ENCODE measurements at places on chromosomes 2 and 18.

DNA sequence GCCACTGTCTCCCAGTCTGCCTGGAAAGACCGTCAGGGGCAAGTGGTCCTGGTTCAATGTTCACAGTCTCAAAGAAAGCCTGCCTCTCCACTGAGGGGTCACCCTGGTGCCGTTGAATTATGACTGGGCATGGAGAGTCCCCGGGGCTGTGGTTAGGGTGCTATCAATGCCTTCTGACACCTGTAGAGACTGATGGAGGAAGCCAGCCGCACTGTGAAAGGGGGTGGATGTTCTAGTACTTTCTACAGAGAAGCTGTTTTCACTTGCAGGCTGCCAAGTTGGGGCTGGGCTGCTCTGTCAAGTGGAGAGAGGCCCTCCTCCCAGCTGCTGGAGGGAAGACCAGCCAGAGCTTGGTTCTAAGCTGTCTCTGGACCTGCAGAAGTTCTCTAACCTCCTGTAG lies 80.5 kb downstream of the BCL2L11 start:
- H3K27ac ChIP-seq: no peak overlapping the region
- no peak overlapping the region for H3K4me3 ChIP-seq
- H3K36me3 ChIP-seq: no peaks in the 10 kb centered on the region
- H3K4me1 ChIP-seq: no peaks in the 10 kb centered on the region
- DNase-seq: peak; percentile 84
- H3K27me3 ChIP-seq: no peaks in the 10 kb centered on the region

GRCh38 chr2:96485350-96485749 lies 19.8 kb downstream of the NEURL3 start:
- no peaks in the 10 kb centered on the region for H3K27me3 ChIP-seq
- H3K4me3 ChIP-seq: peak overlapping the region; percentile 53
- peaks cover 8% of the 10 kb centered on the region for H3K4me1 ChIP-seq
- peak overlapping the region; percentile 82 for H3K27ac ChIP-seq

- H3K36me3 ChIP-seq: no peaks in the 10 kb centered on the region
- H3K4me1 ChIP-seq: no peaks in the 10 kb centered on the region
- no peak for DNase-seq
- no peak overlapping the region for H3K4me3 ChIP-seq
Measured at GRCh38 chr2:25692143-25692542, 18.8 kb upstream of the DTNB start.

DNA sequence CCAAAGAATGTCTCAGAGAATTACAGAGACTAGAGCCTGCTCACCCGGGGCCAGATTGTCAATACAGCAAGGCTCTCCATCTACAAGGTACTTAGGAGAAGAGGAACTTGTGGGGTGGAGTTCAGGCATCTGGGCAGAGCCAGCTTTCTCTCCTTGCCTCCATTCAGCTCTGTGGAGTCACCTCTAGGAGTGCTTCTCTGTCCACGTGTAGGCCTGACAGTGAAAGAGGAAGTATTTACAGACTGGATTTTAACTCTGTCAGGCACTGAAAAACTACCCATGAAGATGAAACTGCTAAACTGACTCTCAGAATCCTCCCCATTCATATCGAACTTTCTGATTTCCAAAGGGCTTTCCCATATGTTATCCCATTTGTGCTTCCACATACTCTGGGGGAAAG lies 315.6 kb downstream of the SETBP1 start:
- no peak overlapping the region for H3K4me3 ChIP-seq
- no peaks in the 10 kb centered on the region for H3K4me1 ChIP-seq

DNA sequence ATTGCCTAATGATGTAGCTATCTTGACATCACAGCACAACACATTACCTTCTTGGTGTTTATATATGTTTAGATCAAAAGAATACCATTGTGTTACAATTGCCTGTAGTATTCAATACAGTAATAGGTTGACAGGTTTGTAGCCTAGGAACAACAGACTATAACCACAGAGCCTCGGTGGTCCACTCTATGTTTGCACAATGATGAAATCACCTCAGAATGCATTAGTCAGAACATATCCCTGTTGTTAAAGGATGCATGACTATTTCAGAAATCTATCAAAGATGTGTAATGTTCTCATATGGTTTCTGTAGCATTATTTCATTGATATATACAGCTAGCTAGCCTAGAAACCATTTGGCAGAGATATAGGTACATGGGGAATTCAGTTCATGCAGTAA lies 8.9 kb downstream of the METTL5 start:
- no peaks in the 10 kb centered on the region for H3K36me3 ChIP-seq
- DNase-seq: no peak
- no peak overlapping the region for H3K27ac ChIP-seq
- H3K27me3 ChIP-seq: no peaks in the 10 kb centered on the region
- no peaks in the 10 kb centered on the region for H3K4me1 ChIP-seq

DNA sequence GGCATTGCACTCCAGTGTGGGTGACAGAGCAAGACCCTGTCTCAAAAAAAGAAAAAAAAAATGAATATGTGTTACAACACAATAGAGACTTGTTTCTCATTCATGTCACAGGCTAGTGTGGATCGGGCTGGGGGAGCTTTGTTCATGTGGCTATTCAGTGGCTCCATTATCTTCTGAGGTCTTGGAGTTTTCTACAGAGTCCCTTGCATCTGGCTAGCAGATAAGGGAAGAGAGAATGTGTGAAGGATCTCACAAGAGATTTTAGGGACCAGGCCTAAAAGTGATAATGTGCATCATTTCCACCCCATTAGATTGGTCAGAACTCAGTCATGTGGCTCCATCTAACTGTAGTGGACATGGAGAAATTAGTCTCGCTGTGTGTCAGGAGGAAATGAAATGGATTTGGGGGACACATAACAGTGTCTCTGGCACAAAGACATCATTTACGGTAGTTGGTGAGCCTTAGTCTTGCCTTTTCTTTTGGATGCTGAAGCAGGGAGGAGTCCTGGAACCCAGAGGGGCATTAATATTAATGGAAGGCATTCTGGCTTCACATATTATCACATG lies 32.4 kb upstream of the CASP10 start:
- no peak for DNase-seq
- H3K27me3 ChIP-seq: no peaks in the 10 kb centered on the region
- peaks cover 60% of the 10 kb centered on the region for H3K36me3 ChIP-seq
- peaks cover 25% of the 10 kb centered on the region for H3K4me1 ChIP-seq

GRCh38 chr2:167135706-167136105 lies 247.4 kb downstream of the XIRP2 start:
- no peaks in the 10 kb centered on the region for H3K27me3 ChIP-seq
- no peak overlapping the region for H3K27ac ChIP-seq
- H3K36me3 ChIP-seq: no peaks in the 10 kb centered on the region
- H3K4me1 ChIP-seq: no peaks in the 10 kb centered on the region

- H3K36me3 ChIP-seq: no peaks in the 10 kb centered on the region
- no peak for DNase-seq
- H3K27me3 ChIP-seq: no peaks in the 10 kb centered on the region
- no peak overlapping the region for H3K27ac ChIP-seq
Measured at GRCh38 chr2:130261970-130262760, 63.9 kb upstream of the TUBA3E start.

GRCh38 chr2:25832897-25833296 lies 45.4 kb downstream of the ASXL2 start:
- DNase-seq: no peak
- no peak overlapping the region for H3K4me3 ChIP-seq
- no peaks in the 10 kb centered on the region for H3K27me3 ChIP-seq
- peaks cover 16% of the 10 kb centered on the region for H3K4me1 ChIP-seq
- H3K27ac ChIP-seq: no peak overlapping the region

DNA sequence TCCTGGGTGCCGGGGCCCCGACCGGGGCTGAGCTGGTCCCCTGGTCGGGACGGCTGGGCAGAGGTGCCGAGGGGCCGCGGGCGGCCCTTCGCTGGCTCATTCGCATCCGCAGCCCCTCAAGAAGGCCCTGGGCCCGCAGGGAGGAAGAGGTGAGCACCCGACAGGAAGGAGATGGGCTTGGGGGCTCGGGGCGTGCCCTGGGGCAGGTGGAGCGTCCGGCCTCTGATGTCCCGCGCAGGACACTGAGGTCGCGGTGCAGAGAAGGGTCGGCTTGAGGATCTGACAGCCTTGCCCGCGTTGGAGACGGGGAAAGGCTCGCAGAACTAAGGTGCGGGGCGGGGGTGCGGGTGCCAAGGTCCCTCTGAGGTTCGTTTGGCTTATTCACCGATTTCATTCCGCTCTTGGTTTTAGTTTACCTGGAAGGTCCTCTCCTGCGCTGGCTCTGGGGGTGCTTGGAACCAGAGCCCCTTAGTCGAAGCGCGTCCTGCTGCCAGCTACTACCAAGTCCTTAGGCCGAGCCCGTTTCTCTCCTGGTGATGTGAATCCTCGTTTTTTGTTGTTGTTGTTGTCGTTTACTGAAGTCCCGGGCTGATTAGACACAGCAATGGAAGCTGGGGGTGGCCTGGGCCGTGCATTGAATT lies 18.9 kb upstream of the CD8A start:
- H3K36me3 ChIP-seq: no peaks in the 10 kb centered on the region
- DNase-seq: no peak
- H3K4me3 ChIP-seq: peak overlapping the region; percentile 20
- no peak overlapping the region for H3K27ac ChIP-seq
- H3K4me1 ChIP-seq: peaks cover 30% of the 10 kb centered on the region

DNA sequence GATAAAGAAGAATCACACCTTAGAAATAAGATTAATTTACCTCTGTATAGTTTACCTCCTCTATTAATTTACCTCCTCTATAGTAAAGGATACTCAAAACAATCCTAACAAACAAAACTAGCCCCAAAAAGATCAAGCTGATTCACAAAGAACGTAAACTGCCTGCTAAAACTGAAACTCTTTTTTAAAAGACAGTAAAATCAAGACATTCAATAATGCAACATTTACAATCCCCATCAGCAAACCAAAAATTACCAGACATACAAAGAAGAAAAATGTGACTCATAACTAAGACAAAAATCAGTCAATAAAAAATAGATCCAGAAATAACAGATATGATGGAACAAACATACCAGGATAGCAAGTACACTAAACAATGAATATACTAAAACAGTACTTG lies 215.7 kb downstream of the ZEB2 start:
- no peak for DNase-seq
- H3K4me3 ChIP-seq: no peak overlapping the region
- H3K36me3 ChIP-seq: no peaks in the 10 kb centered on the region
- no peaks in the 10 kb centered on the region for H3K27me3 ChIP-seq
- H3K4me1 ChIP-seq: no peaks in the 10 kb centered on the region

GRCh38 chr2:17208511-17208910 lies 309.7 kb downstream of the RAD51AP2 start:
- no peak for DNase-seq
- H3K27ac ChIP-seq: no peak overlapping the region
- H3K4me1 ChIP-seq: no peaks in the 10 kb centered on the region

DNA sequence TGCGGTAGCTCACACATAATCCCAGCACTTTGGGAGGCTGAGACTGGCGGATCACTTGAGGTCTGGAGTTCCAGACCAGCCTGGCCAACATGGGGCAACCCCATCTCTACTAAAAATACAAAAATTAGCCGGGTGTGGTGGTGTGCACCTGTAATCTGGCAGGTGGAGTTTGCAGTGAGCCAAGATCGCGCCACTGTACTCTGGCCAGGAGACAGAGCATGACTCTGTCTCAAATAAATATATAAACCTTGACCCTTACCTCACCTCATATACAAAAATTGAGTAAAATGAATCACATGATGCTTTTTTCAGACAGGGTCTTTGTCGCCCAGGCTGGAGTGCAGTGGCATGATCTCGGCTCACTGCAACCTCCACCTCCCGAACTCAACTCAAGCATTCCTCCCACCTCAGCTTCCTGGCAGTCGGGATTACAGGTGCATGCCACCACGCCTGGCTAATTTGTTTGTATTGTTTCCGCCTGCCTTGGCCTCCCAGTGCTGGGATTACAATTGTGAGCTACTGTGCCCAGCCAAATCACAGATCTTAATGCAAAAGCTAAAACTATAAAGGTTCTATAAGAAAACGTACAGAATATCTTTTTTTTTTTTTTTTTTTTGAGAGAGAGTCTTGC lies 25.3 kb downstream of the XPO1 start:
- peaks cover 3% of the 10 kb centered on the region for H3K36me3 ChIP-seq
- DNase-seq: no peak
- no peak overlapping the region for H3K4me3 ChIP-seq
- no peaks in the 10 kb centered on the region for H3K27me3 ChIP-seq
- H3K4me1 ChIP-seq: no peaks in the 10 kb centered on the region

DNA sequence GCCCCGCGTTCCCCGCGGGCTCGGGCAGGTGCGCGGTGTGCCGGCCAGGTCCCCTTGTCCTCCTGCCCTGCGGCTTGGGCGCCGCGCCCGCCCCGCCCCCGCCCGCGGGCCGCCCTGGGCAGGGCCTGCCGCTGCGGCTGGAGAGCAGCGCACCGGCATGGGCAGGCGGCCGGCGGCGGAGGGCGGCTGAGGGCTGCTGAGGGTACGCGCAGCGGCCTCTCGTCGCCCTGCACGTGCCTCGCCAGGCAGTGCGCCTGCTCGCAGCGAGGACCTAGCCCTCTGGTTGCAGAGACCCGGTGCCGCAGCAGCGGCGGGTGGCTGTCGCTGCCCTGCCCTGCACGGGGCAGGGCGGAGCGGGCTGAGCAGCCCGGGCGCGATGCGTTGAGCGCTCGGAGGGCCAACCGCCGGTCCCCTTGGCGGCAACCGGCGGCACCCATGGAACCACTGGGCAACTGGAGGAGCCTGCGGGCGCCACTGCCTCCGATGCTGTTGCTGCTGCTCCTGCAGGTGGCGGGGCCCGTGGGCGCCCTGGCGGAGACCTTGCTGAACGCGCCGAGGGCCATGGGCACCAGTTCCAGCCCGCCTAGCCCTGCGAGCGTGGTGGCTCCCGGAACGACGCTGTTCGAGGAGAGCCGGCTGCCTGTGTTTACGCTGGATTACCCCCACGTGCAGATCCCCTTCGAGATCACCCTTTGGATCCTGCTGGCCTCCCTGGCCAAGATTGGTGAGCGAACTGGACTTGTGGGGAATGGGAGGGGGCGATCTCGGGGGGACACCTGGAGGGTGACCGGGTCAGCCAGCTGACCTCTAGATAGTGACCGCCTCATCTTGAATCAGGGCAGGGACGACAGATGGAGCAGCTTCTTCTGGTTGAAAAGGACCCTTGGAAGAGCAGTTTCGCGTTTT lies at the start of gene SLC9A2:
Gene SLC9A2, plus strand, starts transcription at position 140 of the 906 bp plus-strand sequence. Its CDS starts 296 bp downstream, at position 436.
- no peaks in the 10 kb centered on the region for H3K27me3 ChIP-seq
- peak within 1 kb of the TSS; percentile 52 for H3K4me3 ChIP-seq
- no peak for DNase-seq
- H3K27ac ChIP-seq: no peak within 1 kb of the TSS

DNA sequence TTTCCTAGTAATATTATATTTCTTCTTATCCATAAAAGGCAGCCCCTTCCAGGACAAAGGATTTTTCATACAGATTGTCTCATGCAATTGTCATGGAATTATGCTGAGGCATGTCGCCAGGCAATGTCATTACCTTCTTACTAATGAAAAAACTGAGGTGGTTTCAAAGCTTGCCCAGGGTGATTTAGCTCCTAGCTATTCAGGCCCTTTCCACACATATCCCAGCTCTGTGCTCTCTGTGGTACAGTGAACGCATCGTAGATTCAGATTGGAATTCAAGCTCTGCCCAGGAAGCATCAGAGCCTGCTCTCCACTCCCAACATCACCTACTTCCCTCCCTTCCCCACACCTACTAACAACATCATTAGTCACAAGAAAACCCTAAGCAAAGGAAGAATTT lies 60.1 kb downstream of the ATP8B1 start:
- peaks cover 58% of the 10 kb centered on the region for H3K4me1 ChIP-seq
- peak overlapping the region; percentile 49 for H3K27ac ChIP-seq
- H3K4me3 ChIP-seq: no peak overlapping the region
- peak; percentile 58 for DNase-seq
- no peaks in the 10 kb centered on the region for H3K36me3 ChIP-seq
